ENCODE measurements at places on chromosomes 6 and 20.

DNA sequence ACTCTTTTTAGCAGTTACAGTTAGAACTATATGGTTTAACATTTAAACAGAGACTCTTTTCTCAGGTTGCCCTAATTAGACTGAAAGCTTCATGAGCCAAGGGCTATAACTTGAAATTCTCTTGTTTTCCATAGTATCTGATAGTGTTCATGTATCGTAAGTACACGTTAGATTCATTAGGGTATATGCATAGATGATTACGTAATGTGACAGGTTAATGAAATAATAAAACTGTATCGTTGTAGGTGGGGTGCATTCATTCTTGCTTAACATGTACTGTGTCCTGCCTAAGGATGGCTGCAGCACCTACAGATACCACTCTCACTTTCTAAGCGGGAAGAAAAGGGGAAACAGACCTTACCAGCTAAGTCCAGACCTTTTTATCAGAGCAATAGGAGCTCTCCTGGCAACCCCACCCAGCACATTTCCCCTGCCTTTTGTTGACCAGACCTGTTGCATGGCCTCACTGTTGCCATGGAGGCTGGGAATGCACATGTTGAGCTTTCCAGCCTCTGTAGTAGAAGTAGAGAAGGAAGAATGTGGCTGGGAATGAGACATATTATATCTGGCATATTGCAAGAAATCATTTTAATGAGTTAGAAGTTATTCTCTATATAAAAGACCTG, 83.0 kb downstream of the MAP3K4 start:
- DNase-seq, result no peak

GRCh38 chr6:13248994-13249393, 79.3 kb downstream of the TBC1D7 start:
- no peak for DNase-seq

- no peak for DNase-seq
Measured at GRCh38 chr6:142925575-142926110, 19.3 kb downstream of the HIVEP2 start.

DNA sequence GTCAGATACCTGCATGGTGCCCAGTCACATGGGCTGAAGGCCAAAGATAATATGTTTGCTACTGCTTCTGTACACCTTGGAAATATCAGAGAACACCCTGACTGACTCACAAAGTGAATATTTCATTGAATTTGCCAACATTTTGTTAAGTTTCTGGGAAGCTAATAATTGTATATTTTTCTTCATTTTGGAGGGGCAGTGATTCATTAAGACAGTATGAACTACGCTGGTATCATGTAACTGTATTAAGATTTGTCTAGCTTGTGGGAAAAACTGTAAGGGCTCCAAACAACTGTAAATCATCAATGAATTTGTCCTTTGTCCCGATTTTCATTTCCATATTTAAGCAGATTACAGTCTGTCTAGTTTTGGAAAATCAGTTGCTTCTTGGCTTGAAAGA, 102.3 kb upstream of the CCN2 start:
- DNase-seq, result no peak

- no peak for DNase-seq
Measured at GRCh38 chr6:26319405-26320128, 45.4 kb upstream of the BTN3A2 start.

Measured in DMS53 (cell line).